Stimulated activated CD8-positive, alpha-beta memory T cell treated with anti-CD3 and anti-CD28 coated beads, Interleukin-12 subunit alpha, Interleukin-12 subunit beta, amount 100 ng/mL, for 4 hours (primary cell): ENCODE measurements at places on chromosomes 3 and 15.

DNA sequence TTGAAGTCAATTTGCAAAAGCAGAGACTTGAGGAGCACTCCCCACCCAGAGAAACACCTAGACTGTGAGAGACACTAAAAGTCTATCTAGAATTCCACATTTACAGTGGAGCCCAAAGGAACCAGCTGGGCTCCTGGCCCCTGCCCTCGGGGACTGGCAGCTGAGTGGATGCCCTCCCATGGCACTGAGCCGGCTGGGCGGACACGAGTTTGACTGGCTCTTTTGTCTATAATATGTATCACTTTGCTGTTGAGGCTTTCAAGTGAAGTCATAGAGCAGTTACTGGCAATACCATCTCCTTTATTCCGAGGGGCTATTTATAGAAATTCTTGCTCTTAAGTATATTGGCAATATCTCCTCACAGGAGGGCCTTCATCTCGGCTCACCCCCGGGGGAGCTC lies 65.8 kb upstream of the TNFAIP8L3 start:
- DNase-seq = no peak

DNA sequence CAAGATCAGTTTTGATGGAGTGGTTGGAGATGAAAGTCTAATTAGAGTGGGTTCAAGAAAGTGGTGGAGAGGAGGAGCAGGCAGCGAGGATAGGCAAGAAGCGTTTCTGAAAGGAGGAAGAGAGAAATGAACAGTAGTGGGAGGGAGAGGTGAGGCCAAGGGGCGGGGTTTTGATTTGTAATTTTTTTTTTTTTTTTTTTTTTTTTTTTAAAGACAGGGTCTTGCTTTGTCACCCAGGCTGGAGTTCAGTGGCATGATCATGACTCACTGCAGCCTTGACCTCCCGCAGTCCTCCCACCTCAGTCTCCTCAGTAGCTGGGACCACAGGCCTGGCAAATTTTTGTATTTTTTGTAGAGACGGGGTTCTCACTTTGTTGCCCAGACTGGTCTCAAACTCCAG lies 36.6 kb downstream of the MRAS start:
- DNase-seq = no peak

DNA sequence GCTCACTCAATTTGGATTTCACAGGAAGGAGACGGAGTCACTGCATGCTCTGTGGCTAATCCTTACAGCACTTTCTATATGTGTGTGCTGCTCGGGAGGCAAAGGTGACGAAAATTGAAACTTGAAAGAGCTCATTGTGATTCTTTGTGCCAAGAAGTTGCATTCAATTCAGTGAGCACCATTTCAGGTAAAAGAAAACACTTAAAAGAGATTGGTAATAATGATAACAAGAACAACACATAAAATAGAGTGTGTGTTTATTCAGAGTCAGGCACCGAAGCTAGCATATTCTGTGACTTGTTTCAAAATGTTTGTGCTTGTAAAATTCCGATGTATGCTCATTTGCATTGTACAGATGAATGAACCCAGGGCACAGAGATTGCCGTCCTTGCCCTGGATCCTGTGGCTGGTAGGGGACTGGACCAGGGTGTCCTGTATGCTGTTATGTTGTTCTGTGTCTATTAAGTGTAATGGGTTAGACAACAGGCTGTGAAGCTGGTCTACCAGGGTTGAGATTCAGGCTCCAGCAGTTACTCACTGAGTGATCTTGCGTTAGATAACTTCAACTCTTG lies 193.3 kb upstream of the PROK2 start:
- DNase-seq = no peak

- DNase-seq = no peak
Observed at GRCh38 chr3:71859123-71859519, 74.2 kb upstream of the PROK2 start.

GRCh38 chr3:133855002-133855370 lies 40.7 kb downstream of the RAB6B start:
- DNase-seq = no peak

GRCh38 chr3:189512039-189512438 lies 119.2 kb upstream of the TP63 start:
- DNase-seq = no peak

GRCh38 chr15:34161329-34161963 lies 48.5 kb downstream of the KATNBL1 start:
- DNase-seq = no peak

- DNase-seq = no peak
Observed at GRCh38 chr3:75978686-75979085, 193.3 kb upstream of the ZNF717 start.
